Karpas-422 (cell line): ENCODE measurements at places on chromosomes 4 and X.

- no peak for DNase-seq
Observed at GRCh38 chr4:148780426-148781005, 338.3 kb upstream of the NR3C2 start.

DNA sequence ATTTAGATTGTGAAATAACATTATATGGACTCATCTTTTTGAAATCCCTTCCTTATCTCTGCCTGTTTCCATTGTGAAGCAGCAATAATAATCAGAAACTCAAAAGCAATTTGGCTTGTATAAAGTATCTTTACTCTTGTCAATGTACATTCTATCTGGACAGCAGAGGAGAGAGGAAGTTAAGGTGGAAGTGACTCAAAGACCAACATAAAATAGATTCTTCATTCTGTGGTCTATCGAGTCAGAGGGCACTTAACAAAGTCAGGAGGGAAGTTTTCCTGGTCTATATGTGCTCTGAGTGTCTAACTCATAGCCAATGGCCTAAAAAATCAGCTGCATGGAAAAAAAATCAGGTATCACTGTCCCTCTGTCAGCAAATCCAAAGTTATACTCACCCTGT lies 155.5 kb downstream of the EMCN start:
- no peak for DNase-seq

- no peak for DNase-seq
Observed at GRCh38 chr4:80243274-80244018, 23.0 kb upstream of the FGF5 start.

DNA sequence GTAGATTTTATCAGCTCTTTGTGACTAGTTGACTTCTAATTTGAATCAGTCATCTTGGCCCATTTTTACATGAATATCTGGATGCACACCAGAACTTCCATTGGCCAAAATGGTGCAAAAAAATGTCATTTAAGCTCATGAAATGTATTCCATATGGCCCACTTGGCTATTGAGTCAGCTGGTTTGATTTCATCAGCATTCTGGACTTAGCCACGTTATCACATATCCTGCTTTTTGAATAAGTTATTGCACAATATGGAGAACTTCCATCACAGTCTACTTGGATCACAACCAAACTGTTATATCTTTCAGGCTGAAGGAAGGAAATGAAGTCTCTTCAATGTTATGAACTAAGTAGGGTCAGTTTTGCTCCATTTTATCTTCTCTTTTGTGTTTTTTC lies 640.6 kb downstream of the PCDH7 start:
- DNase-seq = no peak

- DNase-seq = no peak
Observed at GRCh38 chr4:31204874-31205273, 484.7 kb downstream of the PCDH7 start.

- DNase-seq = no peak
Observed at GRCh38 chr4:108635070-108635655, 14.8 kb downstream of the RPL34 start.

DNA sequence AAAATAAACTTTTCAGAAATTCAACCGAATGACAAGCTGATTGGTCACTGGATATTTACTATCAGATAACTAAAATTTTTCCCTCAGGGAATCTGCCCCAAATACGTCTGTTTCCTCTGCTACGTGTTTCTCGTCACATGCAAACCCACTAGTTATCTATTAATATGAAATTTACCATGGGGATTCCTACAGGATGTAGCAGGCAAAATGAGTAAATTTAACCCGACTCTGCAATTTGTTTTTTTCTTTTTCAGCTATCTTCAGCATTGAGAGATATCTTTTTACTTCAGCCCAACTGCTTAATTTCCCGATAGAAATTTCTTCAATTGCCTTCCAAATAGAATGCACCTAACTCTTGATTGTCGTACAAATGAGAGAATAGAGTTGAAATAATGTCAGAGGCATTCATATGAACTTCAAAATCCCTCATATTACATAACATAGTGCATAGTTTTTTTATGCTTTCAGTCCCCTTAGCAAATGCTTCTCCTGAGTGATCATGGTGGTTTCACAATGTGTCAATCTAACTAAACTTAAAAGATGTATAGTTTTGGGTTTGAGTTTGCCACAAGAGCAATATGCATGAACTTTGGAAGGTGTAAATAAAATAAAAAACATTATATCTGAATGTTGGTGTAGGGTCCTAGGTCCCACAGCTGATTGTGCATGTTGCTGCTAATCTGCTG lies 913.1 kb upstream of the GRIA3 start:
- DNase-seq = no peak

- DNase-seq = no peak
Observed at GRCh38 chr4:3239303-3239702, 9.7 kb upstream of the MSANTD1 start.
